ENCODE measurements at places on chromosomes 5 and 9.

- DNase-seq: peak; percentile 19
Measured at GRCh38 chr9:74444369-74444768, 52.8 kb upstream of the RORB start.

DNA sequence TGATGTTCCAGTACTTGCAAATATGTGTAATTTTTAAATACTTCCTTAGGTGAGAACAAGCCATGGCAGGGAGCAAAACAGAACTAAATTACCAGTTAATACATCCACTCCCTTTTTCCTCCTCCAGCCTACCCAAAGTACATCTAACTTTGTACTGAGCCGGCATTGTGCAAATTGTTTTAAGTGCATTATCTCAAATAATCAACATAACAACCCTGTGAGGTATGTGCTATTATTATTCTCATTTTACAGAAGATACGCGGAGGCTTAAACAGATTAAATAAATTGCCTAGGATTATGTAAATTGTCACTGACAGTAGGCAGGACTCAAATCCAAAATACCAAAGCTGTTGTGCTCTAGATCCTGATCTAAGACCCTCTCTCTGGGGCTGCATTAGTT is 55.5 kb upstream of the KLF4 start:
- DNase-seq: peak; percentile 25

- DNase-seq: peak; percentile 99
Measured at GRCh38 chr5:36683821-36684434, 77.5 kb downstream of the SLC1A3 start.

DNA sequence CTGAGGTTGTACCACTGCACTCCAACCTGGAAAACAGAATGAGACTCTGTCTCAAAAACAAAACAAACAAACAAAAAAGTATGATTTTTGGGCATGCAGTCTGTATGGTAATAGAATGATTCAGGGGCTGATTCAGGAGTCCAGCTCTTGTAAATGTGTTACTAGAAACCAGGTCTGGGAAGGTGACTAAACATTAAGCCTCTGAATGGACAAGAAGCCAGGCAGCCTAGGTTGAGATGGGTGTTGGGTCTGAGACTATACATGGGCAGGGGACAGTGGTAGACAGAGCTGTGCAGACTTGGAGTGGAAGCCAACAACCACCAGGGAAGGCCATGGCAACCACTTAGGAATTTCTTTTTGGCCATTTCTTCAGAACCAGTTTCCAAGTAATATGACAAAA is 64.9 kb upstream of the TLE1 start:
- no peak for DNase-seq

GRCh38 chr9:6566409-6567139 is 79.0 kb downstream of the GLDC start:
- peak; percentile 90 for DNase-seq

DNA sequence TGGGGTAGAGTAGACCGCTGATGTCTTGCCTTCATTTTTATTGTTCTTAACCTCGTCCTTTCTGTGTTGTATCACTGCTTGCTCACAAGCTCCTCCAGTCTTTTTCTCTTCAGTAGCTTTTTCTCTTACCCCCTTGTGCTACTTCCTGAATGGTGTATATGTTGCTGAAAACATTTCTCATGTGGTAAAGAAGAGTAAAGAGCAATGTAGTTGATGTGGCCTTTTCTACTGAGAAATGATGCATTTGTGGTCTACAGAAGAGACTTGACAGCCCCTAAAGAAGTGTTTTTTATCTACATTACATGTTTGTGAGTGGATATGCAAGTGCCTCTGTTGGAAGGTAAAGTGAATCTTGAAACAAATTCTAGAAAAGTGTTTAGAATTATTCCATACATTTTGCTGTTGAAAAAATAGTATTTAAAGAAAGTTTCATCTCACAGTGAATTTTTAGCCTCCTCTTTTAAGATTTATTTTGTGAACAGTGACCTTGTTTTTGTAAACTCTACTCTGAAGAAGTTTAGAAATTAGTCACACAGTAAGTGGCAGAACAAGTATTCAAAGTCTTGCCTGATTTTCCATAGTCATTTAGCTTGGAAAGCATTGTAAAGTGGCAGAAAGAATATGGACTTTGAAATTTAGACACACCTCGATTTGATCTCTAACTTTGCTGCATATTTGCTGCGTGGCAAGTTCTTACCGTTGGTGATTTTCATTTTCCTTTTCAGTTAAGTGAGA is 17.4 kb downstream of the CDC42SE2 start:
- no peak for DNase-seq

- no peak for DNase-seq
Measured at GRCh38 chr5:131615957-131616356, 19.1 kb downstream of the RAPGEF6 start.

- no peak for DNase-seq
Measured at GRCh38 chr9:119736491-119737454, 367.5 kb upstream of the BRINP1 start.

GRCh38 chr9:126420643-126421564 is 94.3 kb downstream of the MVB12B start:
- no peak for DNase-seq

- no peak for DNase-seq
Measured at GRCh38 chr9:89189215-89189614, 10.6 kb upstream of the SHC3 start.

DNA sequence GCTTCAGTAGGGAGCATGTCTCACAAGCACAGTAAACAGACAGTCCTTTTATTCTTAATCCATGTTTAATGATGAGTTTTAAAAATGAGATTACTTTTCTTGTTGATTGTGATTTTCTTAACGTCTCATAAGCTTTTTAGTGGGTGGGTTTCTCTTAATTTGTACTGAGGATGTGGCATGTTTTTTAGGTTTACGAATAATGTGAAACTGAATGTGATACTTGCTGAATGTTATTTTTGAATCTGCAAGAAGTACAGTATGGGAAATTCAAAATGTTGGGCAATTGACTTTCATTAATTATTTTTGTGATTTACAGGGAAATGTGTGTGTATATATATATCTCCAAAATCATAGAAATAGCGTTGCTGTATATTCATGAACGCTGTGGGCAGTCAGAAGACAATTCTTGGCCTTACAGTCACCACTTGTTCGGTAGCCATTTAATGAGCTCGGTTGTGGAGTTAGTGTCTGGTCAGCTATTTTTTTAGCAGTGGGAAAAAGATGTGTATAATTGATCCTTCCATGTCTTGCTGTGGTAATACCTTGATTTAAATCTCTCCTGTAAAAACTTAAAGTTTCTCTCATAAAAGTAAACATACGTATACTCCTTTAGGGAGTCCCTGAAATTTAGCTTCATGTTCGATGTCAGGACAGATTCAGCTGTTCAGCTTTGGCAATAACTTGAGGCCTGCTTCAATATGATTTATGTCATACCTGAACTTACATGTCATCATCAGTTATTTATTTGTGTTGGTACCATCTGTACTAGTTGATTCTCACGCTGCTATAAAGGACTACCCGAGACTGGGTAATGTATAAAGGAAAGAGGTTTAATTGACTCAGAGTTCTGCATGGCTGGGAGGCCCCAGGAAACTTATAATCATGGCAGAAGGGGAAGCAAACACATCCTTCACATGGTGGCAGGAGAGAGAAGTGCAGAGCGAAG is 15.0 kb downstream of the ICE1 start:
- DNase-seq: no peak

- no peak for DNase-seq
Measured at GRCh38 chr5:57349214-57349613, 133.4 kb downstream of the ACTBL2 start.

DNA sequence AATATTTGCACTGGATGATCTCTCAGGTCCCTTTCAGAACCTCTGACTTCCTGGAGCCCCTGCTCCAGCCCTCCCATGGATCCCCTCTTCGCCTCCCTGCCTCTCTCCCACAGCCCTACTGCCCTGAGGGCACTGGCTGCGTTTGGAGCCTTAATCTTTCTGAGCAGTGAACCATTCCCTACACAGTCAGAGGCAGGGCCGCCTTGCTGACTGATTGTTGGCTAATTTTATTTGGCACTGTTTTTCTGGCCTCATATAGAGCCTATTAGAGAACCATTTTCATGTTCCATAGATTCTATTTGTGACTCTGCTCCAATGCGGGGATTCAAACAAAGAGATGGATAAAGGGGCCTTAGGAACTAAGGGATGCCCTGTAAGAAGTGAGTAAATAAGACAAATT is 91.1 kb downstream of the BRINP1 start:
- no peak for DNase-seq

DNA sequence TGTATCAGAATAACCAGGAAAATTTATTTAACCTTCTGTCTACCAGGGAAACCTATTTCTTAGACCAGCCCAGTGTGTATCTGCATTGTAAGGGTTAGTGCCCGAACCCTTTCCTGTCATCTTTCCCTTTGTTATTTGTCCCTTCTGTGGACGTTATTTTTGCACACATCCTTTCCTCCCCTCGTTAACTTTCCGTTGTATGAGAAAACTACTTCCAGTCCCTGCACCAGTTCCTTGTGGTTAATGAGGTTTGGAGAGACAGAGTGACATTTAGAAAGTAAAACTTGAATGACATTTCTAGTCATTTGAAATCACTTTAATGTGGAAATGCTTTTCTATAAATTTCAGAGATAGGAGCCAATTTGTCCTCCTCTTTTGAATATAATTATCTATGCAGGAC is 4.3 kb upstream of the IFNB1 start:
- DNase-seq: no peak

GRCh38 chr9:68546596-68547390 is 6.1 kb upstream of the TMEM252 start:
- no peak for DNase-seq

GRCh38 chr5:110087829-110088228 is 398.1 kb downstream of the MAN2A1 start:
- peak; percentile 79 for DNase-seq

- no peak for DNase-seq
Measured at GRCh38 chr9:6173914-6174313, 41.7 kb upstream of the IL33 start.

GRCh38 chr9:137281345-137282116 is 4.0 kb downstream of the TOR4A start:
- DNase-seq: no peak

DNA sequence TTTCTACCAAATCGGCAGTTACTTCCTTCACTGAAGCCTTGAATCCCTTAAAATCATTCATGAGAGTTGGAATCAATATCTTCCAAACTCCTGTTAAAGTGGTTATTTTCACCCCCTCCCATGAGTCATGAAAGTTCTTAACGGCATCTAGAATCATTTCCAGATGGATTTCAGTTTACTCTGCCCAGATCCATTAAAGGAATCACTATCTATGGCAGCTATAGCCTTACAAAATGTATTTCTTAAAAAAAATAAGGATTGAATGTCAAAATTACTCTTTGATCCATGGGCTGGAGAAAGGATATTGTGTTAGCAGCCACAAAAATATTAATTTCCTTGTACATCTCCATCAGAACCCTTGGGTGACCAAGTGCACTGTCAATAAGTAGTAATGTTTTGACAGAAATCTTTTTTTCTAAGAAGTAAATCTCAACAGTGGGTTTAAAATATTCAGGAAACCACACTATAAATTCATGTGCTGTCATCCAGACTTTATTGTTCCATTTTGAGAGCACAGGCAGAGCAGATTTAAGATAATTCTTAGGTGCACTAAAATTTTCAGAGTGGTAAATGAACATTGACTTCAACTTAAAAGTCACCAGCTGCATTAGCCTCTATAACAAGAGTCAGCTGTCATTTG is 767.7 kb downstream of the DTWD2 start:
- DNase-seq: no peak

DNA sequence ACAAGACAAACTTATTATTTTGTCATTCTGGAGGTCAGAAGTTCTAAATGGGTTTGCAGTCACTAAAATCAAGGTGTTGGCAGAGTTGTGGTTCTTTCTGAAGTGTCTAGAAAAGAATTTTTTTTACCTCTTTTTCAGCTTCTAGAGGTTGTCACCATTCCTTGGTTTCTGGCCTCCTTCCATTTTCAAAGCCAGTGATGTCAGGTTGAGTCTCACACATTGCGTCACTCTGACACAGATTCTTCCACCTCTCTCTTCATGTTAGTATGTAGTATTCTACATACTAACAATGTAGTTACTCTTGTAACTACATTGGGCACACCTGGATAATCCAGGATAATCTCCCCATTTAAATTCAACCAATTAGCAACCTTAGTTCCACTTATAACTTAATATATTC is 290.3 kb downstream of the RFX3 start:
- DNase-seq: no peak

GRCh38 chr5:172554562-172554961 is 86.5 kb upstream of the NEURL1B start:
- DNase-seq: no peak

Data from fibroblast of villous mesenchyme (primary cell).